ENCODE measurements at places on chromosomes 5 and 9.

DNA sequence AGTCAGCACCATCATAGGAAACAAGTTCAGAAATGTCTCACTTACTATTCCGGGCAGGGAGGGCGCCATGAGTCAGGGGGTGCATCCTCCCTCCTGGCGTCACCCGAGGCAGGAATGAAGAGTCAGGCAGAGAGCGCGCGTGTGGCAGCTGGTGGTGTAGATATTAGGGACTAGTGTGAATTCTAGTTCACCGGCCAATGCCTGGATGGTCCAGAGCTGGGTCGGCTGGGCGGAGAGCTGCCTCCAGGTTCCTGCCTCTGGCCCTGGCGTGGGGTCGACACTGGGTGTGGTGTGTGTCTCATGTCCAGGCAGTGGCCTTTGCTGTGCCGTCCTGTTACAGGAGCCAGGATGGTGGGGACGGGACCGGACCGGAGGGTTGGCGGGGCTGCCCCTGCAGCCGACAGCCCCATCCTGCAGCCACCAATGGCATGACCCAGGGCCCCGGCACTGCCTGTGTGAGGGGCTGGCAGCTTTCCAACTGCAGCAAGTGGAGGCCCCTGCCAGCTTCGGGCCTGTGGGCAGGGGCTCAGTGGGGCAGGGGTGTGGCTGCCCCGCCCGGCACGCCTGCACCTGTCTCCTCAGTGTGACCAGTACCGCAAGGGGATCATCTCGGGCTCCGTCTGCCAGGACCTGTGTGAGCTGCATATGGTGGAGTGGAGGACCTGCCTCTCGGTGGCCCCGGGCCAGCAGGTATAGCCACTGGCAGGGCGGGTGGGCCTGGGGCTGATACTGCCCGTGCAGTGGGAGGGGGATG lies 9.1 kb downstream of the DIPK1B start:
- DNase-seq, result peak; percentile 45

- no peak for DNase-seq
Measured at GRCh38 chr5:4093236-4093635, 497.6 kb downstream of the IRX1 start.

- no peak for DNase-seq
Measured at GRCh38 chr5:1387059-1387755, 42.3 kb upstream of the CLPTM1L start.

- DNase-seq, result no peak
Measured at GRCh38 chr5:169686137-169686536, 49.1 kb downstream of the DOCK2 start.

GRCh38 chr5:176578391-176578808 lies 29.3 kb downstream of the CDHR2 start:
- peak; percentile 34 for DNase-seq

- no peak for DNase-seq
Measured at GRCh38 chr5:111095982-111096381, 3.8 kb downstream of the WDR36 start.

- no peak for DNase-seq
Measured at GRCh38 chr5:82022499-82022898, 50.7 kb downstream of the ATG10 start.

- no peak for DNase-seq
Measured at GRCh38 chr5:72556351-72557166, 49.3 kb upstream of the ZNF366 start.

DNA sequence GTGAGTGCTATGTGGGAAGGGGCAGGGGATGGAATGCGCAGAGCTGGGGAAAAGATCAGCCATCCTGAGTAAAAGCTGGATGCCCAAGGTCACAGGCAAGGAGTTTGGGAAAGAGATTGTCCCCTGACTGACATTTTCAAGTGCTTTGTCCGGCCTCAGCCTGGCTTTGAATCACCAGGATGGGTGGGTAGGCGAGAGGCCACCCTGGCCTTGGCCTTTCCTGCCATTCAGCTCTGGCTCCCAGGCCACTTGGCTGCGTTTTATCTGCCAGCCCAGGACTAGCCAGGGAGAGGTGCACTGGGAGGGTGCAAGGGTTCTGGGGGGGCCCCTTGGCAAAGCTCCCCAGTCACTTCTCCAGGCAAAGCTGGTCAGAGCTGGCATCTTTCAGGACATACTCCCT lies 37.4 kb upstream of the SYNPO start:
- no peak for DNase-seq

DNA sequence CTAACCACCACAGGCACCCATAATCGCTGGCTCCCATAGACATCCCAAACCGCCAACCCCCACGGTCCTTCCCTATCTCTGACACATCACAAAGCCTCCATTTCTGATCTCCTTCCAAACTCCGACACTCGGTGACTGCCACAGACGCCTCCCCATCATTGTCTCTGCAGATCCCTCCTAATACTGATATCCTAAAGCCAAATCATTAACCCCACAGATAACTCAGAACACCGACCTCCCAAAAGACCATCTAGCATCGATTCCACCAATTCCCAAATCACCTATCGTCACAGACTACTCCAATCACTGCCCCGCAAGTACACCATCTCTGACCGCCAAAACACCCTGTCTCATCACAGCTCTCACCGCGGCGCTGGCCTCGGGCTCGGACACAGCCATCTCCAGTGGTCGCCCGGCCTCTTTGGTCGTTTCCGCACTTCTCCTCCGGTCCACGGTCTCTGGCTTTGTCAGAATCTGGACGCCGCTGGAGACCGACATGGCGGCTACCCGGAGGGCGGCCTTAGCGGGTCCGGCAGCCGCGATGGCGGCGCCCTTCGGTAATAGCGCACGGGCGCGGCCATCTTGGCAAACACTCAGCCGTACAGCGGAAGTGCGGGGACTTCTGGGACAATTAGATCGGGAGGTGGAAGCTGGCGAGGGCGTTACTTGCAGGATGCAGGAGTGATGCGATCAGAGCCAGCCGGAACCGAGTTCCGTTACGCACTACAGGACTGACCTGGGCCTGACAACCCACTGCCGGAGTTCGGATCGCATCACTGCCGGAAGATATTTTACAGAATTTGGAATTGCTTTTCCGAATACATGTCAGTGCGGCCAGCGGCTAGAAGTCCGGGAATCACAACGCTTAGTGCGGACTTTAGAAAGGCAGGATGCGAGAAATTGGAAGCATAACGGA lies at the start of gene ZFP37:
ZFP37 (minus strand) TSS at position 534 of the 916 bp plus-strand sequence; CDS start at position 498, 36 bp downstream.
- no peak for DNase-seq

GRCh38 chr5:151196556-151197290 lies 27.2 kb downstream of the CCDC69 start:
- no peak for DNase-seq

DNA sequence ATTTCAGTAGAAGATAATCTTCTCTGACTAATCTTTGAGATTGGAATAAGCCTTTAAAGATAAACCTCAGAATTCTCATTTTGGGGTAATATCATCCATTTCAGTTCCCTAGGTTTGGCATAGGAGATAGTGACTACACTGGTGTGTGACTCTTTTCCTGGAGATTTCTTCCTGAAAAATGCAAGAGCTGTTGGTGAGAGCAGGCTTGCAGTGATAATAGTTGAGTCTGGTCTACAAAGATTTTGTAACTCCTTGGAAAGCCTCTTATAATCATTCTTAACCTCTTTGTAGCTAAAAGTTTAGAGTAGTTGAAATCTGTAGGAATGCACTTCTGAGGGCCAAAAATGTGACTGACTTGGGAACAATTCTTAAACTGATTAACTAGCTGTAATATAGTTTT lies 23.4 kb downstream of the RANBP17 start:
- DNase-seq, result no peak

- DNase-seq, result no peak
Measured at GRCh38 chr9:20212806-20213205, 409.5 kb downstream of the MLLT3 start.

- DNase-seq, result no peak
Measured at GRCh38 chr9:109026306-109026705, 13.0 kb upstream of the CTNNAL1 start.

Measured in NB4 (cell line).